ENCODE measurements at places on chromosomes 1 and 21. TPM values are rescaled to one million over a fixed set of nuclear protein-coding genes. Genes with fewer than 3 reads are reported as not detected.

DNA sequence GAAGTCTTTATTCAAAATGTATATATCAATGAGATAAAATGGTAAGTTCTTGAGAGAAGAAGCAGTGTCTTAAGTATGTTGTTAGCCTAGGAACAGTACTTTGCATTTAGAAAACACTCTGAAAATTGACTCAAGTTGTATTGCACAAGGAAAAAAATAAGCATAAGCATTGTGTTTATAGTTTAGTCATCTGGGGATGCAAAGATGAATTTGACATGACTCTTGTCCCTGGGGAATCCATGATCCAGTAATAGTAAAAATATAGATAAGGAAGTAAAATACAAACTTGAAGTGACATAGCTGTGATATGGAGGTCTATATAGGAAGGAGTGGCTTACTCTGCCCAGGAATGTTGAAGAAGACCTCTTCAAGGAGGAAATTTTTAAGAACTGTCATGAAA, 185.0 kb upstream of the PTBP2 start:
- no peaks in the 10 kb centered on the region for H3K4me1 ChIP-seq
- no peak overlapping the region for H3K27ac ChIP-seq
- DNase-seq = no peak
- no peaks in the 10 kb centered on the region for H3K36me3 ChIP-seq
- no peak overlapping the region for H3K4me3 ChIP-seq

DNA sequence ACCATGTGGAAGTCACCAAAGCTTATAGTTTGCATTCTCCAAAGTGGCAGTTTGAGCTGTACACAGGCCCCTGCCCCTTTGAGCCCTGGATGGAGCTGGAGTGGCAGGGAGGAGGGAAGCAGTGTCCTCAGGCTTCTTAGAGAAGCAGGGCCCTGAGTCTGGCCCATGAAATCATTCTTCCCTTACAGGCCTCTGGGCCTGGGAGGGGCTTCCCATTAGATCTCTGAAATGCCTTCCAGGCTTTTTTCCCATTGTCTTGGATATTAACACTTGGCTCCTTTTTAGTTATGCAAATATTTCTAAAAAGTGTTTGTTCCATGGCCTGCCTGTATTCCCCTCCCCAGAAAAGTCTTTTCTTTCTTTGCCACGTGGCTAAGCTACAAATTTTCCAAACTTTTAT, 10.0 kb upstream of the TRIM67 start:
- no peaks in the 10 kb centered on the region for H3K4me1 ChIP-seq
- no peak overlapping the region for H3K4me3 ChIP-seq
- peaks cover 55% of the 10 kb centered on the region for H3K27me3 ChIP-seq

Gene CHI3L1
- not detected for total RNA-seq

- no peak overlapping the region for H3K27ac ChIP-seq
- no peaks in the 10 kb centered on the region for H3K27me3 ChIP-seq
- H3K4me3 ChIP-seq = no peak overlapping the region
- peaks cover 14% of the 10 kb centered on the region for H3K4me1 ChIP-seq
- H3K36me3 ChIP-seq = no peaks in the 10 kb centered on the region
Measured at GRCh38 chr1:6688757-6689156, 12.9 kb downstream of the DNAJC11 start.

DNA sequence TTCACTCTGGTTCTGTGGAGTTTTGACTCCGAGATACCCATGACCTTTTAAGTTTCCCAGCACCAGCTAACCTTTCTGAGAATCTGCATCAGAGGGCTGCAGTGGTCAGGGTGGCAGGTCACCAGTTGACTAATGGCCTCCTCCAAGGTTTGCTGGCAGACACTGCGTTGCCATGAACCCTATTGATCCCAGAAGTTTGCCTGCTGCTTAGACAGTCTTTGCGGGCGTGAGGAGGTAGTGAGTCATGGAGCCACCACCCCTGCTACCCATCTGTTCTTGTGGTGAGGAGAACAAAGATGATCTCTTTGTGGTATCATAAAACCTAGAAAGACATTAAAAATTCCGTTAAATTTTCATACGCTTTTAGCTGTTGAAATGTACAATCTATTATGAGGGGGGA, 180.4 kb downstream of the FGGY start:
- H3K27me3 ChIP-seq = no peaks in the 10 kb centered on the region
- H3K4me1 ChIP-seq = peaks cover 9% of the 10 kb centered on the region
- H3K27ac ChIP-seq = no peak overlapping the region
- no peaks in the 10 kb centered on the region for H3K36me3 ChIP-seq

Gene ADCY10
- total RNA-seq = 0.15 TPM

DNA sequence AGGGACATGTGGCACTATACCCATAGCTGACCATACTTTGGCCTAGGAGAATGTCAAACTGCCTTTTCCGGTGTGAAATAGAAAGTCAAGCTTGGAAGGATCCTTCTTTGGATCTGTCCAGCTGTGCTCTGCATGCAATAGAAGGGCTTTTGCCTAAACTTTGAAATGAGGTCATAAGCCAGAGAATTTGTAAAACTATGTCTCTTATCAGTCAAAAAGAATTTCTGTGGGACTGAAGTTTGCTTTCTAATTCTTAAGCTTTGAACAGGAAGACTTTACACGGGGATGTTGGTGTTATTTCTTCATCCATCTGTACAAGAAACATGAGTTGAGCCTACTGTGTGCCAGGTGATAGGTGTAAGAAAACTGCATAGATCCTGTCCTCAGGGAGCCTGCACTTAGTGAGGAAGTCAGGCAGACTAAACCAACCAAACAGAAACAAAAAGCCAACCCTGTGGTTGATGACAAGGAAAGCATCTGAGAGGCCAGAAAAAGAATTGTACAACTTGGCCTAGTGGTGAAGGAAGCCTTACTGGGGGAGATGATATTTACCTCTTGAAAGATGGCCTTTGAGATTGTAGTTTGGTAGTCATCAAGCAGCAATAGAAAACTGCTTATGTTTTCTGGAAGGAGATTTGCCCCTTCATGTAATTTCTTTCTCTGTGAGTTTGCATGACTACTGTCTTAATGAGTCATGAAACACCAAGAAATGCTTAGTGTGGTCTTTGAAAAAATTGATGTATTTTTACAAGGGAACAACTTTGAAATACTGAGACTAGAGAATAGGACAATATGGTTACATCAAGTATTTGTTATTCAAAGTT, 24.8 kb downstream of the TGFB2 start:
- no peak overlapping the region for H3K27ac ChIP-seq
- peaks cover 15% of the 10 kb centered on the region for H3K27me3 ChIP-seq
- no peak overlapping the region for H3K4me3 ChIP-seq
- DNase-seq = no peak
- H3K36me3 ChIP-seq = no peaks in the 10 kb centered on the region

DNA sequence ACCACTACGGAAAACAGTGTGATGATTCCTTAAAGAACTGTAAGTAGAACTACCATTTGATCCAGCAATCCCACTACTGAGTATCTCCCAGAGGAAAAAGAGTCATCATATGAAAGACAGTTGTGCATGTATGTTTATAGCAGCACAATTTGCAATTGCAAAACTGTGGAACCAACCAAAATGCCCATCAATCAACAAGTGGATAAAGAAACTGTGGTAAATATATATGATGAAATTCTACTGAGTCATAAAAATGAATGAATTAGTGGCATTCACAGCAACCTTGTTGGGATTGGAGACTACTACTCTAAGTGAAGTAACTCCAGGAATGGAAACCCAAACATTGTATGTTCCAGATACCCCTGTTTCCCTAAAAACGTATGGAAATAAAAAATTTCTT, 337.0 kb upstream of the PTBP2 start:
- DNase-seq = no peak
- H3K27ac ChIP-seq = no peak overlapping the region
- no peaks in the 10 kb centered on the region for H3K4me1 ChIP-seq
- H3K27me3 ChIP-seq = no peaks in the 10 kb centered on the region
- H3K36me3 ChIP-seq = no peaks in the 10 kb centered on the region
- H3K4me3 ChIP-seq = no peak overlapping the region

- H3K27me3 ChIP-seq = no peaks in the 10 kb centered on the region
- no peaks in the 10 kb centered on the region for H3K4me1 ChIP-seq
- no peaks in the 10 kb centered on the region for H3K36me3 ChIP-seq
- H3K4me3 ChIP-seq = no peak overlapping the region
Measured at GRCh38 chr1:56137521-56138505, 441.6 kb downstream of the PLPP3 start.

DNA sequence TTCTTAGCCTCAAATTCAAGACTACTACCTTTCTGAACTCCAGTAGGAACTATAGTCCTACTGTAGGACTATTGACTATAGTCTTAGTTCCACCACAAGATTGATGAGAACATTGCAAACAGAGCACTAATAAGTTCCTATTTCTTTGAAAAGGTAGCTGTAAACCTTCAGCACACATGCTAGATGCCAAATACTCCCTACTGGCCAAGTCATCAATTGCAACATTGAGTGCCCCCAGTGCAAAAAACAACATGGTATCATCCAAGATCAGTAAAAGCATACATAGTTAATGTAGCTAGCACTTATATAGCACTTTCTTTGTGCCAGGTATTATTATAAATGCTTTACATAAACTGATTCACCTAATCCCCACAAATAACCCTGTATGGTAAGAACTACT, 99.8 kb downstream of the MRPL39 start:
- peaks cover 11% of the 10 kb centered on the region for H3K36me3 ChIP-seq
- H3K4me1 ChIP-seq = peaks cover 33% of the 10 kb centered on the region
- no peak for DNase-seq

DNA sequence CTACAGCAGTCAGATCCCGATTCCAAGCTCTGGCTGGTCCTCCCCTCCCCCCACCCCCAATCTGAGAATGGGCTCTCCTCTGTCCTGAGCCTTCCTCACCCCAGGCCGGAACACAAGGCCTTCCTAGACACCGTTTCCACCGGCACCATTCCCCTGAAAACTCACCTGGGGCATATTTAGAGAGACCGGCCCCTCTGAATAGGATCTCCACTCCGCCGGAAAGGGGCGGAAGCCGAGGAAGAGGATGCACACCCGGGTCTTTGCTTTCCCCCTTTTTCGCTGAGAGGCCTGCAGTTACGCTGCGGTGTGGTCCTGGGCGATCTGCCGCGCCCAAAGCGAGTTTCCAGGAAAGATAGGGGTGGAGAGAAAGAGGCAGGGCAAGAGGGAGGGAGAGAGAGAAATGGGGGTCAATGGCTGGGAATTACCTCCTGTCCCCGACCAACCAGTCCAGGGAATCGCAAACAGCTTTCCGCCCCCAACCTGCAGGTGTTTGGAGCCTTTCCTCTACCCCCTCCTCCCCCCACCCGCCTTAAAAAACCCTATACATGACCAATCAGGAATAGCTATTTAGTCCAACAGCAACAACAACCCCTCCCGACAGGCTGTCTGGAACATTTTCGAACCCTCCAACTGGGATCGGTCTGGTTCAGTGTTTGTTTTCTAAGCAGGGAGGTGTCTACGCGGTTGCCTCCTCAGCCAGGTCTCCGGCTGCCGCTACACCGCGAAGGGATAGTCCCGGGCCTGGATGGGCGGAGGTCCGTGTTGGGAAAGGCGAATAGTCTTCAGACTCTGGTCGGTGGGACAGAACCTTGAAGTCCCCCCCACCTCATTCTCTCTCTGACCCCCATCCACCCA, 2.8 kb downstream of the TAL1 start:
- H3K27me3 ChIP-seq = peaks cover 83% of the 10 kb centered on the region
- H3K4me1 ChIP-seq = peaks cover 28% of the 10 kb centered on the region
- no peak overlapping the region for H3K4me3 ChIP-seq
- no peak for DNase-seq
- H3K36me3 ChIP-seq = no peaks in the 10 kb centered on the region

DNA sequence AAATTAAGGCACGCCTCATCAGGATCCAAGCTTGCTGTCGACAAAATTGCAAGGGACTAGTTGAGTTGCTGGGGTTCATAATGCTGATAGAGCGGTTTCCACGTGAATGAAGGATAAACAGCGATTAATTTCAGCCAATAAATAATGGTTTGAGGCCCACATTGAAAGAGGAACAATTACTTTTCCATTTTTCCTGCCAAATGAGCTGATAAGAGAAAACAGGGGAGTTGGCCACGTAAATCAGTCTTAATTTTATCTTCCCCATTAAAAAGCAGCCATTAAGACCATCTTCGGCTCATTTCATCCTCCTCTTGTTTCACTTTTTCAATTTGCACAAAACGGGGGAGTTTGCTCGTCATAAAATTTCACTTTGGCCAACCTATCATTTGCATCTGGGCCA, 235.5 kb upstream of the RRP15 start:
- H3K4me3 ChIP-seq = no peak overlapping the region
- no peak for DNase-seq
- H3K27me3 ChIP-seq = no peaks in the 10 kb centered on the region

DNA sequence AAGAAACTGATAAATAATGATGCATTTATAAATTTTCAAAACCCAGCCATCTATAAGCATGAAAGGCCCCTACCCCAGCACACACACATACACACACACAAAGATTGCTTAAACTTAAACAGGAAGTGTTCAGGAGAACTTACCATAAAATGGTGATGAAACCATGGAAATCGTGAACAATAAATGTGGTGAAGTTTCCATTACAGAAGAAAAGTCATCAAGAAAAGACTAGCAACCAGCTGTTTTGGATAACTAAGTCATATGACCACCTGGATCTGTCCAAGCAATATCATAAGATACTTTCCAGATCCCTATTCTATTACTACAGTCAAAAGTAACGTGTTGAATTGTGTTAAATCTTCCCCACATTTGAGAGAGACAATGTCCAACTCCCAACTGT, 24.1 kb downstream of the RGS5 start:
- H3K36me3 ChIP-seq = no peaks in the 10 kb centered on the region
- H3K27me3 ChIP-seq = peaks cover 1% of the 10 kb centered on the region
- no peak overlapping the region for H3K4me3 ChIP-seq
- no peak for DNase-seq

Measured in activated CD4-positive, alpha-beta T cell treated with anti-CD3 and anti-CD28 coated beads, Interleukin-2, amount 10 ng/mL, durations not matched to agents 7 days and 5 days (primary cell).